ENCODE measurements at places on chromosomes 7 and 10.
A peak's percentile ranks its signal among the peaks of the same experiment; 100 is the strongest.

GRCh38 chr10:116688241-116688711 is 54.1 kb downstream of the HSPA12A start:
- DNase-seq, result no peak

DNA sequence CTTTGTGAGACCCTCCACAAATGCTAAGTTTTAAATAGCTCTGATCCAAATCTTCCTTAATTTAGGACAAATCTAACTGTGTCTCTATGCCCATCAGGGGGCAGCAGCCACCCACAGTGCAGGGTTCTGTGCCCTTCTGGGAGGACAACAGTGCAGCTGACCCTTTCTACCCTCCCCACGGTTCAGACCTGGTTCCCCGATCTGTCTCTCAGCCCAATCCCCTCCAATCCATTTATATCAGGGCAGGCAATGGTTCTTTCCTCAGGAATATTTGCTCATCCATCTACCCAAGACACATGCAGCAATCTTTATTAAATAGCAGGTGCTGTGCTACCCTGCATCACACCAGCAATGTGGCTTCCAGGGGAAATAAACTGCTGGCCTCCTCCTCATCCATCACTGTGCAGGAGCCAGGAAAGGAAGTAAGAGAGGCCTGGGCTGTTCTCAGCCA is 4.0 kb upstream of the RBM28 start:
- no peak for DNase-seq

DNA sequence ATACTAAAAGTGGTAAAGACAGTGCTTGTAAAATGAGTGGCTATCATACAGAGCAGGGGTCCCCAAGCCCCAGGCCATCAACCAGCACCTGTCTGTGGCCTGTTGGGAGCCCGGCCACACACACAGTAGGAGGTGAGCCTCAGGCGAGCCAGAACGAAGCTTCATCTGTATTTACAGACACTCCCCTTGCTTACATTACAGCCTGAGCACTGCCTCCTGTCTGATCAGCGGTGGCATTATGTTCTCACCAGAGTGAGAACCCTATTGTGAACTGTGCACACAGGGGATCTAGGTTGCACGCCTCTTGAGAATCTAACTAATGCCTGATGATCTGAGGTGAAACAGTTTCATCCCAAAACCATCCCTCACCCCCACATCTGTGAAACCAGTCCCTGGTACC is 58.7 kb downstream of the ITGA8 start:
- DNase-seq, result no peak

DNA sequence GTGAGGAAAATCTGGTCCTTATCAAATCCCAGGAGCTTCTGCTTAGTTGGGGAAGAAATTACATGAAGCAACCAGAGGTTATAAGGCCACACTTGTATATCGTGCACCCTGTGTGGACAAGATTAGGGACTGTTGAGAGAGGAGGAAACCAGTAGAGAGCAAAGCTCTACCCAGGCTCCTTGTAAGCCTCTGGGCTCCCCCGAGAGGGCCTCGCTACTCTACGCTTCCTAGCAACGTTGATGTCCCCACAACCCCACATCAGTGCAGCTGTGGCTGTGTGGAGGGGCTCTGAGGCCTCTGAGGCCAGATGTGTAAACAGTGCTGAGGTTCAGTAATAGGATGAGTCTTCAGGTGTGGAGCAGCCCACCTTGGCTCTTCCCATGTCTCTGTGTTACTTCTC is 16.0 kb downstream of the HIF1AN start:
- DNase-seq, result peak; percentile 27

- DNase-seq, result no peak
Measured at GRCh38 chr10:89985446-89985845, 284.1 kb downstream of the KIF20B start.

- DNase-seq, result no peak
Measured at GRCh38 chr10:104368381-104368780, 14.7 kb downstream of the CFAP58 start.

- no peak for DNase-seq
Measured at GRCh38 chr10:70974351-70974901, 86.1 kb upstream of the PCBD1 start.

DNA sequence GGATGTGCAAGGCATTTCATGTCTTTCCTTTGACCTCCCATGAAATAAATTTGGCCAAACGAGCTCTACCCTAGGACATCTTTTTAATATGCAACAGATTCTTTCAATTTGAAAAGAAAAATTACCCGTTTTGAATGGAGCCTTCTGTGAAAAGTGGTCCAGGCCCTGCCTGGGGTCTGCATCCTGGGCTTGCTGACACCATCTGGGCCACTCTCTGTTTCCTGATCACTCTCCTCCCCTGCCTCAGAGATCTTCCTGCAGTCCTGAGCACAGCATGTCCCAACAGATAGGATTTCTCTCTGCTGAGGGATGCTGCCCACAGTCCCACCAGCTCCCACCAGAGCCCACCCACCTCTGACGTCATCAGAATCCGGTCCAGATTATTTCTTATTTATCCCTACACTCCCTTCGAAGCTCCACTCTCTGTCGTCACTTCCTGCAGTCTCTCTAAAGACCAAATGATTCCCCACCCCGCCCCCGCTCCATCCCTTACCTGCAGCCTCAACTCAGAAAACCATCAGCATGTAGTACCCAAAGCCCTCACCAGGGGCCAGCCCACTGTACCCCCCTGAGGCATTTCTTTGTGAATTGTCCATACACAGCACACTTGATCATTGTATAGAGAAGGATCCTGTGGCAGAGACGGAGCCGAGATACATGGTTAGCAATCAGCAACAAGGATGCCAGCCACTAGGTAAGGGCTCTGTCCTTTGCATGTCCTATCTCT is 192.1 kb upstream of the MGMT start:
- DNase-seq, result no peak

GRCh38 chr10:107614939-107615685 is 450.6 kb upstream of the SORCS1 start:
- DNase-seq, result no peak

DNA sequence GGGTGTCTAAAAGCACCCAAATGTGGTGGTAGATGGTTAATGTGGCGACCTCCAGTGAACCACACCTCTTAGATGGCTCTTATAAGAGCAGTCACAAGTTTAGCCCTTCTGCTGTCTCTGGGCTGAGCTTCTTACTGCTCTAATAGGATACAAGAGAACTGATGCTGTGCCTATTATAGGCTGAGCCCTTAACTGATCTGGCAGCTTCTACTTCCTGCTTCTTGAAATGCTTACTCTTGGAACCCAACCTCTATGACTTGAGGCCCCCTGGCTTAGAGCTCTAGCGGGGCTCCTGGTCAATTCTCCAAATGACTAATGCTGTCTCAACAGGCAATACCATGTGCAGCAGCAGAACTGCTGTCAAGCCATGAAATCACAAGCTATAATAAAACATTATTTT is 35.0 kb upstream of the LSM8 start:
- DNase-seq, result no peak

- DNase-seq, result no peak
Measured at GRCh38 chr7:12481722-12482121, 78.1 kb upstream of the VWDE start.

All from thymus (tissue), 14 donors.